ENCODE measurements at places on chromosomes 5 and 9.

DNA sequence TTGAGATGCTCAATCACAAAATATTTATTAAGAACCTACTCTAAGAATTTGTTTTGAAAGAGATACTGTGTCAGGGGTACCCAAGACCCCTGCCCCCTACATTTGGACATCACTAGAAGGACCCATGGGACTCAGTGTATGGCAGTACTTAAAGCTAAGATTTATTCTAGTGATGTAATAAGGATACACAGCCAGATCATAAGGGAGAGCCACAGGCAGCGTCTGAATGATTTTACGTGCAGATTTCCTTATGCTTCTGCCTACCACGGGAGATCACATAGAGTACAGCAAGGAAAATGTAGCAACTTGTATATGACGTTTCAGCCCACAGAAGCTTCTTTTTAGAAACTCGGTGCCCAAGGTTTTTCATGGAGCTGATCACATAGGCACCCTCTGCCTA, 172.9 kb downstream of the DEPDC1B start:
- no peak for DNase-seq

- no peak for DNase-seq
These were observed 52.1 kb downstream of the SEMA6A start for GRCh38 chr5:116522356-116523136.

DNA sequence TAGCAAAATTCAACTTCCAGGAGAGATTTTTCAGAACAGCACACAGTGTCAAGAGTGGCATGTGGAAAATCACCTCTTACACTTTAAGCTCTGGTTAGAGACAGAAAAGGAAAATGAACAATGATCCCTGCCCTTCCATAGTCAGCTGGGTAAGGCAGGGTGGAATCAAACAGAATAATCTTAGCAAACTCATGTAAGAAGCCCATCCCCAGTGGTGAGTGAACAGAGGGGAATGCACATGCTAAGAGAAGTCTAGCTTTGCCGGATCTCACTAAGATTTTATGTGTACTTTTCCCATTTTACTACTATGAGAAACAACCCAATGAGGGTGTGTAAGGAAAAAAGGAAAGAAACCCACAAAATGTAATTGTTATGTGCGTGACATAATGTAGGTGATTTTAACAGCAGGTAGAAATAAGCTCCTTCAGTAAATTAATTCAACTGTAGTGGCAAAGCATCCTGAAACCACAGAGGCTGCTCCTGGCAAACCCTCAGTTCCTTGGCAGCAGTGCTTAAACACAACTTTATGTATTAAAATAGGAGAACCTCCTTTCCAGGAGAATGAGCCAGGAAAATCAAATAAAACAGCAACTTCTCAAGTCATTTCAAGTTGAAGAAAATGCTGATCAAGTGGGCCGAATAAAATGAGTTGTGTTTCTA, 366.0 kb upstream of the TRPC7 start:
- peak; percentile 26 for DNase-seq

GRCh38 chr5:32589942-32590869, 4.8 kb downstream of the SUB1 start:
- DNase-seq = peak; percentile 51

DNA sequence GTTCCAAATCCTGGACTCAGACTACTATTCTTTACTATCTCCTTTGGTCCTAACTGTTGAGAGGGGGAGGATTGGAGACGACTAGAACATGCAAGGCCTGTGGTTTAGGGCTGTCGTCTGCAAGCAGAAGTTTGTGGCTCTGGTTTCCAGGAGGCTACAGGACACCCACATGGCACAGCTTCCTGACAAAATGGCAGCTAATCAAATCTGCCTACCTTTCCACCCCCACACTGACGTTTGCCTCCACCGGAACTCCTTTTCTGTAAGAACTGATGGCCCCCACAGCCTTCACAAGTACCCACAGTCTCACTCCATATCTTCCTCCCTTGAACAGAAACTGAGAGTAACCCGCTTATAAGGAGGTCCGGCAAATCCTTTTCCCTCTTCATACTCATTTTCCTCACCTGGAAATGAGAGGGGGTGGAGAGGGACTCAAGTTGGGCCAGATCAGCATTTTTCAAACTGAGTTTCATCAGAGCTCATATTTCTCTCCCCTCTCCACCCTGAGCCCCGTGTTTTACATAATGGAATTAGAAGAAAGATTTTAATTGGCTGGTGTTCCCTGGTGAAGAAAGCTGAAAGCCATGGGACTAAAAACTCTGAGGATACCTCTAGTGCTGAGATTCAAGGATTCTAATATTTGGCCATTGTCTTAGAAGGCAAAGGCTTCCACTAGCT, 5.2 kb downstream of the SLC31A2 start:
- DNase-seq = no peak

Data from HFFc6 (cell line).